ENCODE measurements at places on chromosomes 7 and 10.
A peak's percentile ranks its signal among the peaks of the same experiment; 100 is the strongest.

DNA sequence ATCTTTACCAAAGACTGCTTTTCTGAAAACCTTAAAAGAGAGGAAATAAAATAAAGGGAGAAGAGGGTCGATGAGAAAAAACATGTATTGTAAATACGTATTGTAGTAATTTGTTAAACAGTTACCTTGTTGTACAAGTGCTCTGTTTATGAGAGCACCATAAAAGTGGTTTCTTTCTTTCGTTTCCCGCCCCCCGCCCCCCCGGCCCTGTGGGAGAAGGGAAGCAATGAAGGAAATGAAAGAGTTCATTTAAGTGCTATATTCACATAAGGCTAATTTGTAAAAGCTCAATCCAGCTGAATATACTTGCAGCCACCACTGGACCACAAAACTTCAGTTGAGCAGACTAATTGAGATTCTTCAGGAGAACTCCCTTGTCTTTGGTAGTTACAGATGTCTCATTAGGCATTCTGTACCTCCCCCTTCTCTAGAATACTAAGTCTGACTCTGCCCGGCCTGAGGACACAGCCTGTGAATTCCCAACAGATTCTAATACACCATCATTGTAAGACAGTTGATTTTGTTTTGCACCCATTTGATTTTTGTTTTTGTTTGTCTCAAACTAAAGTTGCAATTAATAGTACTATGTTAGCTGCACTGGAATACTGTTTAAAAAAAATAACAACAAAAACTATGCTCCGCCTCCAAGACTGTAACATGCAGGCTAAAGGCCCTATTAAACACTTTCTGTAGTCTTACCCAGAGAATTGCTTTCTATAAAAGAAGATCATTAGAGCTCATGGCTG lies 124.9 kb downstream of the ARHGAP12 start:
- DNase-seq = no peak

- DNase-seq = no peak
Measured at GRCh38 chr10:123865880-123866279, 25.7 kb downstream of the CPXM2 start.

GRCh38 chr10:64159910-64160872 lies 639.0 kb downstream of the REEP3 start:
- DNase-seq = no peak

- no peak for DNase-seq
Measured at GRCh38 chr10:10618139-10618538, 399.5 kb upstream of the CELF2 start.

- DNase-seq = no peak
Measured at GRCh38 chr7:45117582-45117981, 6.1 kb upstream of the TBRG4 start.

GRCh38 chr10:35386594-35387174 lies 50.4 kb downstream of the CCNY start:
- no peak for DNase-seq

DNA sequence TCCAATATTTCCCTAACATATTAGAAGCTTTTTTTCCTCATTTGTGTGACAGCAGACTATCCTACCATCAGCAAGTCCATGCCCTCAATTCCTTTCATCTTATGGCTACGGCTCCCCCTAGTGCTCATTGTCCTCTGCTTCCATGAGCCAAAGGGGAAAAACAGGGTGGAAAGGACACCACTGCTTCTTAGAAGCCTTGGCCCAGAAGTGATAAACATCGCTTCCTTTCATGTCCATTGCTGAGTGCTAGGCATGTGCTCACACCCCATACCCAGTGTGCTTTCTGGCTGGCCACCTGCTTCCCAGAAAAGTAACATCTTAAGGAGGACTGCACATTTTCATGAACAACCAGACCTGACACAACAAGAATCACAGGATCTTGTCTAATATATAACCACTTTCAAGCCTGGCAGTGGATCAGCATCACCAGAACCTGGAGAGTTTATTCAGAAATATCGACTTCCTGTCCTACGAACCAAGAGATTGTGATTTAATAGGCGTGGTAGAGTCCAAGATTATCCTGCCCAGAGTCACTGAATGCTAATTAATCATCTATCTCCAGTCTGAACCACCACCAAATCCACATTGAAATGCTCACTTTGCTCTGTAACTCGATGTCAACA lies 650.5 kb upstream of the SORCS1 start:
- DNase-seq = peak; percentile 15

GRCh38 chr10:69489506-69490090 lies 38.3 kb downstream of the TSPAN15 start:
- DNase-seq = no peak

- no peak for DNase-seq
Measured at GRCh38 chr10:107422681-107423080, 258.2 kb upstream of the SORCS1 start.

DNA sequence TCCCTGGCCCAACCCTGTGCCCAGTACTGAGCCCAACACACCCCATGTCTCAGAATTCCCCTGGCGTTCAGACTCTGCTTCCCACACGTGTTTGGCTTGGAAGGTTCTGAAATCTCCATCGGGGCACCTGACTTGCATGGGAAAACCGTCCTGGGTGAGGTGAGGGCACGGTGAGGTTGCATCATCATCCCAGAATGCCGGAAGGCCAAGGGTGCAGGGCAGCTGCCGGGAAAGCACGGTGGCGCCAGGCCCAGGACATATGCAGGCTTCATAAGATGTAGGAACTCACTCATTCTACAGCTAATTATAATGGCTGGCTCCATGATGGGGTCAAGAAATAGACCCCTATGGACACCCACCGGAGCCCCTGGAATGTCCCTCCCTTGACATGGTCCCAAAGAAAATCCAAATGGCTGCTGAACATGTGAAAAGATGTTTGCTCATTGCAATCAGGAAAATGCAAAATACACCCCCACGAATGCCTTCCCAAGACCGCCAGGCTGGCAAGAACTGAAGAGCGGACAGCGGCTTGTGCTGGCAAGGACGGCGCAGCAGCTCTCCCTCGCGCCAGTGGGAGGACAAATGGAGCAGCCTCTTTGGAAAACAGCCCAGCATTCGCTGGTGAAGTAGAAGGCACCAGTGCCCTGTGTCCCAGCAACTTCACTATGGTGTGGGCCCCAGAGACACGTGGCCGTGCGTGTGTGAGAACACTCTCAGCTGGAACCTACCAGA lies 2.3 kb downstream of the KNDC1 start:
- DNase-seq = no peak

DNA sequence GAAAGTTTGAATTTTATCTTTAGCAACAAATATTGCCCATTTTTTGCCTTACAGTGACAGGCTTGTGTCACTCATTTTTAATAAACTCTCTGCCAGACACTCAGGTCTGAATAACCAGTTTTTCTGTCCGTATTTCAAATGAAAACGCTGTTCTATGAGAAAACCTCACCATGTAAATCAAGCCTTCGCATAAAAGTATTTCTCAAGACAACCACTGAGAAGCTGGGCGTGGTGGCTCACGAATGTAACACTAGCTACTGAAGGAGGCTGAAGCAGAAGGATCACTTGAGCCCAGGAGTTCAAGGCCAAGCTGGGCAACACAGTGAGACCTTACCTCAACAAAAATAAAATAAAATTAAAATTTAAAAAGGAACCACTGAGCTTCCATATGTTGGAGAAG lies 339.3 kb downstream of the PARD3 start:
- DNase-seq = no peak

- no peak for DNase-seq
Measured at GRCh38 chr7:154881026-154881425, 121.9 kb downstream of the PAXIP1 start.

DNA sequence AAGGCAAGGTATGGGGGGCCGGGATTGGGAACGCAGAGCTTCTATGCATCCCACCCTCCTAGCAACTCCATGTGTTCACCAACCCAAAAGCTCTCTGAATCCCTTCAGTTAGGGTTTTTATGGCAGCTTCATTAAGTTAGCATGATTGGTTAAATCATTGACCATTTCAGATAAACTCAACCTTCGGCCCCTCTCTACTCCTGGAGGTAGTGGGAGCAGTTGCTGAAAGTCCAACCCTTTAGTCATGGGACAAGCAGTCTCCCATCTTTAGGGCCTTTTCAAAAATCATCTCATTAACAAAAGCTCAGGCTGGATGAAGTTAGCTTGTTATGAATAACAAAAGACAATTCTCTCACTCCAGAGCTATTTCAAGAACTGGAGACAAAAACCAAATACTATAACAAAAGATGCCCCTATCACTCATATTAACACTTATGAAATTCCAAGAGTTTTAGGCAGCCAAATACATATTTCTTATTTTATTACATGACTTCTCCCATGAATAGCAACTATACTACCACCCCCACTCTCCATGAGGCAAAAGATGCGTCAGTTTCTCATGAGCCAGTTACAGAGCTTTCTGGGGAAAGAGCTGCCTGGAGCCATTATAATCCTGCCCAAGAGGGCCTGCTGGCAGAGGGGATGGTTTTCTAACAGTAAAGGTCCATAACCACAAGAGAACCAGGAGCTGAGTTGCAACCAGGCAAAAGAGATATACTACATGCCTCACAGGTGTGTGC lies 44.6 kb downstream of the SLC16A12 start:
- no peak for DNase-seq

GRCh38 chr7:138584696-138585095 lies 116.5 kb downstream of the SVOPL start:
- DNase-seq = no peak

GRCh38 chr10:7377614-7378248 lies 33.1 kb downstream of the SFMBT2 start:
- no peak for DNase-seq

GRCh38 chr7:100219271-100219737 lies 445 bp upstream of the PVRIG start:
- DNase-seq = no peak

DNA sequence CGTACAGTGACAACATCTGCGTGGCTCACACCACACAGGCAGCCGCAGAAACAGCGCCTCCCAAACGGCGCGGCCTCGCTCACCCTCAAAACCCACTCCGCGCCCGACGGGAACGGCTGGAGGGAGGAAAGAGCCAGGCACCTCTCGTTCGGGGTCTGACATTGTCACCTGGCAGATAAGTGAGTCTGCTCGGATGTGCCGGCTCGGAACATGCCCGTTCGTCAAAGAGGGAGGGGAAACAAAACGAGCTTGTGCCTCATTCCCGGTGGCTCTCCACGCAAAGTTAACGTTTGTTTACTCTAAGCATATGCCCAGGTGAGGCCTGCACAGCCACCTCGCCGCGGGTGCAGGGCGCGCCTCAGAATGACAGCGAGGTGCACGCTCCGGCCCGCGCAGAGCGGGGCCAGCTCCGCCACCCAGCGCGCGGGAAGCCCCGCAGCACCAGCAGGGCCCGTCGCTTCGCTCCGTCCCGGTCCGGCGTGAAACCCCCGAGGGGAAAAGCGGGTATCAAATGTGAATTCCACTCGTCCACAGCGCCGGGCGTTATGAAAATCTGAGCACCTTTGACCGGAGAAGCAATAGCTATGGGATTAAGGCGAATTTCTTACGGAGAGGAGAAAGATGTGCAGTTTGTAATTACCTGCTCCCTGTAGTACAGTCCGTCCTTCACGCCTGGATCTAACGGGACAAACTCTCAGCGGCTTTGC lies 13.1 kb downstream of the CNPY1 start:
- no peak for DNase-seq

DNA sequence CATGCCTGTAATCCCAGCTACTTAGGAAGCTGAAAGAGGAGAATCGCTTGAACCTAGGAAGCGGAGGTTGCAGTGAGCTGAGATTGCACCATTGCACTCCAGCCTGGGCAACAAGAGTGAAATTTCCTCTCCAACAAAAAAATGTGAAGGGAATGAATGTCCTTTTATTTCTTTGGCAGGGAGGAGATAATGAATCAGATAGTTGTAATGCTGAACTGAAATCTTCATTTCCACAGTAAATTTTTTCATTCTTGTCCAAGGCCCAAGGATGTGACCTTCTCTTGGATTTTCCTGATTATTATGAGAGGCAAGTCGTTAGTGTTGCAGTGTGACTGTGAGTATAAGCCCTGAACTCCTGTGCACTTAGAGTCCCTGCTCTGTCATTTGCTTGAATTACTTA lies 13.6 kb downstream of the STAMBPL1 start:
- DNase-seq = no peak

GRCh38 chr7:116356979-116357378 lies 142.6 kb upstream of the CAV2 start:
- no peak for DNase-seq

DNA sequence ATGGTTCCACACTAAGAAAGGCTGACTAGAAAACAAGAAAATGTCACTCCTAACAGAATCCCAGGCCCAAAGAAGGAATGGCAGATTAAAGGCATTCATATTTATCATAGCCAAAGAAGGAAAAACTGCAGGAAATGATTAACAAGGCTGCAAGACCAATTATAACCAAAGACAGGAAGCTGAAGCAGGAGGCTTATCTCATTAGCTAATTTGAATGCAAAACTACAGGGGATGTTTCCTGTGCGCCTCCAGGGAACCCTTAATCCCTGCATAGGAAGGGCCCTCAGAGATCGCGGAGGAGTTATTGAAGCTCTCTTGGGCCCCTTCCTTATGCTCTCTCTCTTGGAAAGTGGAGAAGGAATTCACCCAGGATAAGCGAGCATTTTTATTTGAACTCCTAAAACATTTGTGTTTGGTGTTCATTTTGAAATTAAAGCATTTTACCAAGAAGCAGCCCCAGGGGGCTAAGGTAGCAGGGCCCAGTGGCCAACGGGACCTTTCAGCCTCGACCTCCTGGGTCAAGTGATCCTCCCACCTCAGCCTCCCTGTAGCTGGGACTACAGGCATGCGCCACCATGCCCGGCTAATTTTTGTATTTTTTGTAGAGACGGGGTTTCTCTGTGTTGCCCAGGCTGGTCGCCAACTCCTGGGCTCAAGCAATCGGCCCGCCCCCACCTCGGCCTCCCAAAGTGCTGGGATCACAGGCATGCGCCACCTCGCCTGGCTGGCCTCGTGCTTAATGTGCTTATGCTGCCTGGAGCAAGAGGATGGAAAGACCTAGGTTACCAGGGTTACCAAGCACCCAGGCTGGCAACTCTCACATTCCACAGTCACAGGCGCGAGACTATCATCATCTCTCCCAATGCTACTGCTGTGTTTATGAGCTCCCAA lies 24.1 kb upstream of the PROSER2 start:
- no peak for DNase-seq

DNA sequence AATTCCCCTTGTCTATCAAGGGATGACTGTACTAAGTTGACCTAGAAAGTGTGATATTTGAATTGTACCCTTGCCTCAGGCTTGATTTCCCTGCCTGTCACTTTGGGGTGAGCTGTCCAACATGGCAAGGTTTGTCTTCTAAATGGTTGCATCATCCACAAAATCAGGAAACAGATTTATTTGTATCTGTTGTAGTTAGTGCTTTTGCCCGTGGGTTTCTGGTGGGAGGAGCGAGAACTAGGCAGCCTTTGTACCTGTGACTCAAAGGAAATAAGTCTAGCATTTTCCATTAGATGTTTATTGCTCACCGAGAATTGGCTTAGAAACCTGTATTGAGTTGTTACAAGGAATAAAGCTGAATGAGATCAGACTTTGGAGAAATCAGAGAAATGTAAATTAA lies 650.8 kb downstream of the LRMDA start:
- DNase-seq = no peak

- no peak for DNase-seq
Measured at GRCh38 chr10:32166365-32166764, 110.1 kb upstream of the KIF5B start.

All from NCI-H1436 (cell line).